ENCODE measurements at places on chromosomes 1 and 21.

DNA sequence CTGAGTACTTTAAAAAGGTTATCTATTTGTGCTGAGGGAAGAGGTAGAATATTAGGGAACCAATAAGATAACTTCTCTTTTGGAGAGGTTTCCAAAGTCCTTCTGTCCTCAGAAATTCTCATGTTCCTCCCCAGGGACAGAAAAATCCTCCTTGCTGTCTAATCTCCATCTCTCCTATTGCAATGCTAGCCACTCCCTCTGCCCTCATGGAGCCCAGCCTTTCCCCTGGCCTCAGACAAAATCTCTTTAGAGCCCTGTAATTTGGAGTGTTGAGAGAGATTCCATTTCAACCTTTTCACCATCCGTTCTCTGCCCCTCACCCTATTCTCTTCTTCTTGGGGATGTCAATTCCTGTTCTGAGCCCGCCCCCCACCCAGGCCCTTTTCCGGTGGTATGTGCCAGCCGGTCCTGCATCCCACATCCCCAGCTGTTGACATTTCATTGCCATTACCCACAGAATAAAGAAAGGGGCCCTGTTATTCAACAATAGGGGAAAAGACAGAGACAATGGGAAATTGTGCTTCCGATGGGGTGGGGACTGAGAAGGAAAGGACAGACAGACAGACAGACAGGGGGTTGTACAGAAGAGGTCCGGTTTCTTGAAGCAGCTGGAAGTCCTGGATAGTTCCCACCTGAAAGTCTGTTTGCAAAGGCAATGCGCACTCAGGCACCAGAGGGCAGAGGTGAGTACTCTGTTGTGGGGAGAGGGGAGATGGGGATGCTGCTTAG lies at the start of gene HAPLN2:
HAPLN2 (plus strand) TSS at position 563 of the 729 bp plus-strand sequence. CDS start 4,076 bp downstream, outside the sequence.
- no peak for DNase-seq

DNA sequence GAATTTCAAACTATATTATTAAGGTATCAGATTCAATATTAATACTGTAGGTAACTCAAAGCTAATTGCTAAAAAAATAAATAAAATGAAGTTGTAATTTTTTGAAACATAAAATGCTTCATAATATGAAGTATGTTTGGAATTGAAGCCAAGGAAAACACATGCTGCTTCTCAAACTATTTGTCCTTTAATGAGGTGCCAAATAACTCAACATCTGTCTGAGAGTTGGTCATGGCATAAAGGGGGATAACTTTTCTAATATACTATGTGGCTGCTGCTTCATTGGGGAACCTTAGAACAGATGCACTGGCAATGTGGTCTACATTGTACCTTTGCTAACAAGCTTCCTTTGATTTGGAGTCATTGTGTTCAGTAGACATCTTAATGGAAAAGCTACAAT lies 96.7 kb downstream of the PDE4B start:
- DNase-seq = no peak

DNA sequence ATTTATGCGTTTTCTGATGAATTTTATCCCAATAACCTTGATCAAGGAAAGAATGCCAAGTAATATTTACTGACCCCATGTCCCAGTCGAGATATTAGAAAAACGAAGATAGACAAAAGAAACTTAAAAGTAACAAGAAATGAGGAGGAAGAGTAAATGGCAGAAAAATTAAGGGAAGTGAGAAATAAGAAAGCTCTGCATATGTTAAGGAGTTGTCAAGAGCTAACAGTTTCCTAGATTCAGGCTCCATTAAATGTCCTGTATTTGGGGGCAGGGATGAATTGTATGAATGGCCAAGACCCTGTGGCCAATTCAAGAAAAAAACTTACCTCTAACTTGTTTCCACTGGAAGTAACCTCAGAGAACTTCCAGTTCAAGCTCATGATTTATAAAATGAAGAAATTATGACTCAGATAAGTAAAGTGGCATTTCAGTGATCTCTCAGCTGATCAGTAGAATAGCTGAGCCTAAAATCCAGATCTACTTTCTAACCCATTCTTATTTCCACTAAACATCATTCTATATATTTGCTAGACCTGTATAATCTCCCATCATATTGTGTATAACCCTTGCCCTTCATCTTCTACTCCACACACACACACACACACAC lies 73.2 kb downstream of the ZC3H11B start:
- no peak for DNase-seq

GRCh38 chr21:41953831-41954653 lies at the start of gene C2CD2:
C2CD2 (minus strand) TSS chr21:41954018; CDS start chr21:41953648, 370 bp downstream.
- peak; percentile 78 for DNase-seq

DNA sequence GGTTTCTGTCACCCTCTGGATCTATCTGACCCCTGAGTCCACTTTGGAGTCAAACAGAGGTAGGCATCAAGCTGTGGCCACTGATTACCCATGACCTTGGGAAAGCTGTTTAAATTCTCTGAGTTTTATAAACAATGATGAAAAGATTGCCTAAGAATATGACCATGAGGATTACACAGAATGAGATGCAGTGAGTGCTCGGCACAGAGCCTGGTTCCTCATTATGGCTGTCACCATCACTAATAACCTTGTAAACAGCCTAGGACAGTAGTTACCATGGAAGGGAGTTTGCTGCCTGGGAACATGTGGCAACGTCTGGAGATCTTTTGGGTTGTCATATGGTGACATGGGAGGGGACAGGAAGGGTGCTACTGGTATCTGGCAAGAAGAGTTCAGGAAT lies 248.3 kb upstream of the KAZN start:
- no peak for DNase-seq

GRCh38 chr1:167330601-167331293 lies 110.1 kb downstream of the POU2F1 start:
- no peak for DNase-seq

DNA sequence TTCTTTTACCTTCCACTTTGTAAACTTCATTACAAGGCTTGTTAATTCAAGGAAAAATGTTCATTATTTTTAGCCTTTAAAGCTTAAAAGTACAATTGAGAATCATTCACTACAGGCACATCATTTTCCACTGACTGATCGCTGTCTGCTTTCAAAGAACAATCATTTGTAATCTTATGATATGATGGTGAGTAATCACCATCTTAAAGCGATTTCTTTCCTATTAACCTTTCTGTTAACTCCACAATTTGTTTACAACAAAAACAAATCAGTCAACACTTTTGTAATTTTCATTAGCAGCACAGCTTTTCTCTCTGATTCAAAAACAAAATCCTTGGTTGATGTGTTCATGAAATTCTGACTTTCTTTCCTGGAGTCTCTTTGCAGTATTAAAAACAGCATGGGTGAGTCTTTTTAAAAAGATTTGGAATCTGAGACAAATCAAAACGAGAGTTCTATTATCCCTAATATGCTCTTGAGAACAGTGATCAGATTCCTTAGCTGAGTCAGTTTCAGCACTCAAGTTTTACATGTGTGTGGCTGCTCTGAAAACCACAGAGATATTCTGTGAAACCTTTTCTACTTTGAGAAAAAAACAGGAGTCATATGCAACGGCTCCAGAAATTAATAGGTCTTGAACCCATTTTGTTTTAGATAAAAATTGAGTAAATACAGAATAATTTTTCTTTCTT lies 145.8 kb upstream of the TMPRSS15 start:
- no peak for DNase-seq

DNA sequence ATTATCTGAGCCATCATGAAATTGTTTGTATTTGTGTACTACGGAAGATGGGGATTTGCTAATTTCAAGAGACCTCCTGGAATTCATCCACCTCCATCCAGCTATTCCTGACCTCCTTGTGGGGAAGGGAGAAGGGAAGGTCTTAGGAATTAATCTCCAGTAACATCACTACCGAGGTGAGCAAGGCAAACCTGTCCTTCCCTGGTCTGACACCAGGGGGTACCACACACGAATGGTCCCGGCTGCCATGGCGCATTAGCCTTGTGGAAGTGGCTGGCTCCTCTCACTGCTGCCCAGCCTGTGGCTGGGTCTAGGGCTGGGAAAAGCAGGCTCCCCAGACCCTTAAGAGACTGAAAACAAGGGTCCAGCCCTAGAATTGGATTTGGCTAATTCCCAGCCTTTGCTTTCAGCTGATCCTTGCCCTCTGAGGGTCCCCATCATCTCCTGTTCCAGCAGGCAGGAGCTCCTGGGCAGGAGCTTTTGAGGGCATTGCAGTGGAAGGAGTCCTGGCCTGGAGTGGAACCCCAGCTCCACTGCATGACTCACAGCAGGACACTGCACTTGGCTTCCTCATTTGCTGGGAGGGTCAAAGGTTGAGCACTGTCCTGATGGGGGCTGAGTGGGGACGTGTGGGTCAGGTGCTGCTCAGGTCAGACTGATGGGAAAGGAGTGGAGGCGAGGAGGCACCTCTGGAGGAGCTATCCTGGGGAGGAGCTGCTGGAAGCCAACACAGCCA lies 34.8 kb downstream of the RIMS3 start:
- no peak for DNase-seq

DNA sequence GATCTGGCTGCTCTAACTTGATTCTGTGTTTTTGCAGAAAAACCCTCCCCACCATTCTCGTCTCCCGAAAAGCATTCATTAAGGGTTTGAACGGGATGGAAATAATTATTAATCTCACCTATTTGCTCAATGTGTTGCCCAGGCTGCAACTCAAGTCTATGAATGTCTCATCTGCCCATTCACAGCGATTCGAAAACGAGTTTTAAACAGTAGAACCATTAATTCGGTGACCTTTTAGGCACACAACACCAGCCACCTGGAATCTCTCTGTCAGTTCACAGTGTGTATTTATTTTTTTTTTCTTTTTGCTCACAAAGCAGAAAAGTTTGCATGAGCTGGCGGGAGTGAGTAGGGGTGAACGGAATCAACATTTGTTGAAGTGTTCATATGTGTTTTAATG lies 764.7 kb upstream of the TPTE start:
- no peak for DNase-seq

GRCh38 chr1:41674522-41674921 lies 190.0 kb upstream of the EDN2 start:
- no peak for DNase-seq

DNA sequence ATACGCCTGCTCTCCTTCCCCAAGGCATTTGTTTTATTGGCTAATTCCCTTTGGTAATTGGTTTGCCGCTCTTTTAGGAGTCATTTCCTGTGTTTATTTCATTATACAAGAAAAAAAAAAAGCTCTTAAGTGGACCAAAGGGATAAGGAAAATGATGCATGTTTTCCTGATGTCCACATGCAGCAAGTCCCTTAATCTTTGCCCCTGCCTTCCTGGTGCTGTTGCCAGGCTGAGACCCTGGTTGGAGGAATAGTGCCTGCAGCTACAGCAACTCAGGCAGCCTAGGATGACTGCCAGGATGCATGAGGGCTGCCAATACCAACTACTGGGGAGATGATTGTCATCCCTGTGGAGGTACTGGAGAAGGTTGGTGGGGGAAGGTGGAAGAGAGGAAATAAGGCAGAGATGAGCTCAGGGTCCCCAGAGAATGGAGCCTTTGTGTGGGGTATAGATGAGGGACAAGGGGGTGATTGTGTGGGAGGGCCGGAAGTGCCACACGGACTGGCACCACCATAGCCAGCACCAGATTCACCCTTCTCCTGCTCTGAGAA lies 6.1 kb upstream of the GATAD2B start:
- DNase-seq = no peak

DNA sequence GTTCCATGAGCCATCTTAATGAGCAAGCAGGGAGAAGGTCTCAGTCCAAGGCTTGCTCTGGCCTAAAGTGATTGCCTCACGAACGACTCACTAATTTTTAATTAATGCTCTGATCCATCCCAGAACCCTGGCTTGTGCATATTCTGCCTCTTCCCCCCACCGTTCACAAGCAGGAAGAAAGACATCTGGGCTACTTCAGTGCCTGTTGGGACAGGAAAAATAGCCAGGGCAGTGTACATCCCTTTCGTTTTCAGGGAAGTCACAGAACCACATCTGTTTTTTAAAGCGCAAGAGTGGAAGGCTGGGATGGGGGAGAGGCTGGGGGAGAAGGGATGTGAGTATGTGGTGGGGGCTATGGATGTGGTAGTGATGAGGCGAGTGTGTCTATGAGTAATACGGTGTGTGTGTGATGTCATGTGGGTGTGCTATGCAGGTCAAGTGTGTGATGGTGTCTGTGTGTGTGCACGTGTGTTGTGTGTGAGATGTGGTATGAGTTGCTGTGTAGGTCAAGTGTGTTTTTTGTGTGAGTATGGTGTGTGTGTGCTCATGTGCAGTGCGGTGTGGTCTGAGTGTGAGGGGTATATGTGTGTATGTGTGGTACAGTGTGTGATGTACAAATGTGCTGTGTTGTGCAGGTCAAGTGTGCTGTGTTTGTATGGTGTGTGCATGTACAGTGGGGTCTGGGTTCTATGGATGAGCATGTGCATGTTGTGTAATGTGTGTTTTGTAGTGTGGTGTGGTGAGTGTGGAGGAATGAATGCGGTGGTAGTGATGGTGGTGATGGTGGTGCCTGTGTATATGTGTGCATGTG lies 64.9 kb upstream of the SYT6 start:
- DNase-seq = no peak

GRCh38 chr1:244049162-244050013 lies 1.7 kb upstream of the ZBTB18 start:
- DNase-seq = peak; percentile 63

- DNase-seq = no peak
These were observed 55.8 kb downstream of the UROD start for GRCh38 chr1:45067806-45068205.

GRCh38 chr1:226846786-226847185 lies 23.6 kb upstream of the PSEN2 start:
- DNase-seq = no peak

DNA sequence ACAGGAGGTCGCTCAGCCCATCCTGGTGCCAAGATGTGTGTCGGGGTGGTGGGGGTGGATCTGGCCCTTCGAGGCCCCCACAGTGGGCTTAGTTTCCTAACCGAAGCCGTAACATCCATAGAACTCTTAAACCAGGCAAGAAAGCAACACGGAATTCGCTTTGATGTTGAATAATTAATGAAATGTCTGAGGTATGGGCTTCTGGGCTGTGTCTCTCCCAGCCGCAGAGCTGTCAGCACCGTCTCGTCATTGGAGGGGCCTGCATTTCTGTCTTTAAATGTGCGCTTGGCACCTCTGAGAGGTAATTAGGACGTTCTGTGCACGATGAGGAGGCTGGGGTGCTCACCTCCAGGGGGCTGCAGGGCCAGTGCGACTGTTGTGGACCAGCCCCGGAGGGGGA lies 13.3 kb upstream of the PLCH2 start:
- DNase-seq = no peak
